Islet precursor cell (in vitro differentiated cells): ENCODE measurements at places on chromosomes 5 and 9.

DNA sequence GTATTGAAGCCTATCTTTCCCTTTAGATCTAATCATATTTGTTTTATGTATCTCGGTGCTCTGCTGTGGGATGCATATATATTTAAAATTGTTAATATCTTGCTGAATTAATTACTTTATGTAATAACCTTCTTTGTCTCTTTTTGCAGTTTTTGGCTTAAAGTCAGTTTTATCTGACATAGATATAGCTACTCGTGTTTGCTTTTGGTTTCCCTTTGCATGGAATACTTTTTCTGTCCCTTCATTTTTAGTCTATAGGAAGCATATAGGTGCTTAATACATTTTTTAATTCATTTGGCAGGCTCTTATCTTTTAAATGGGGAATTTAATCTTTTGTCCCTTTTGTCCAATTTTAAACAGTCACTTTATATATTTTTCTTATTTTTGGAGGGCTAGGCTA lies 360.6 kb upstream of the PRR16 start:
- DNase-seq = no peak

- DNase-seq = no peak
Observed at GRCh38 chr5:89315286-89316100, 432.5 kb upstream of the MEF2C start.

- peak; percentile 94 for DNase-seq
Observed at GRCh38 chr5:150409638-150410523, 2.8 kb downstream of the CD74 start.

GRCh38 chr9:114461468-114461867 lies 43.8 kb downstream of the WHRN start:
- DNase-seq = peak; percentile 9

- no peak for DNase-seq
Observed at GRCh38 chr5:68359699-68360098, 144.1 kb downstream of the PIK3R1 start.

DNA sequence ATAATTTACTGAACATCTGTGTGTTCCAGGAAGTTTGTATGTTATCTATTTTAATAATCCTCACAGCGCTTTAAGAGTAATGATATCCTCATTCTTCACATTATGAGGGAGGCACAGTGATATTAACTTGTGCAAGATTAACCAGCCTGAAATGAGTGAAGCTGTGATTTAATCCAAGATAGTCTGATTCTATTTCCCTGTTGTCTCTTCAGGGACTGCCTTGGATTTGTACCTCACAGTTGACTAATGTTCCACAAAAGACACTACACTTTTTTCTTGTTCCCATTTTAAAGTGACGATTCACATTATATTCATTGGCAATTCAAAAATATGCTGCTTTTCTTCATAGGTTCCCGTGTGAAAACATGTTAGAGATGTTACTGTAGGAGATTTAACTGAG lies 125.3 kb upstream of the GNA14 start:
- no peak for DNase-seq

GRCh38 chr9:89969156-89969675 lies 364.4 kb downstream of the GADD45G start:
- DNase-seq = no peak

DNA sequence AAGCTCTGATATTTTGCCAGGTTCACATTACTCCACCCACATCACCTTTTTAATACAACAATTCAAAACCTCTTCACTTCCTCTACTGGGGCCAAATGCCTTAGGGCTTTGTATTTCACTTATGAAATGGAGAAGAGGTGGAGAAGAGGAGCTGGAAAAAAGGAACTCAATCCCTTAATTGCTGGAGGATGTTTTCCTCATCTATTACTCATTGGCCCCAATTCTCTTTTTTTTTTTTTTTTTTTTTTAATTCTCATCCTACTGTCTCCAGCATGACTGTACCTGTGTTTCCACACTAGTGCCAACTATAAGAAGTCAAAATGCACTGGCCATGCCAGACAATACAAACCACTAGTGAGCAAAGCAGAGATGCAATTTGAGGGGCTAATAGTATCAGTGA lies 20.9 kb downstream of the FAM13B start:
- DNase-seq = no peak

DNA sequence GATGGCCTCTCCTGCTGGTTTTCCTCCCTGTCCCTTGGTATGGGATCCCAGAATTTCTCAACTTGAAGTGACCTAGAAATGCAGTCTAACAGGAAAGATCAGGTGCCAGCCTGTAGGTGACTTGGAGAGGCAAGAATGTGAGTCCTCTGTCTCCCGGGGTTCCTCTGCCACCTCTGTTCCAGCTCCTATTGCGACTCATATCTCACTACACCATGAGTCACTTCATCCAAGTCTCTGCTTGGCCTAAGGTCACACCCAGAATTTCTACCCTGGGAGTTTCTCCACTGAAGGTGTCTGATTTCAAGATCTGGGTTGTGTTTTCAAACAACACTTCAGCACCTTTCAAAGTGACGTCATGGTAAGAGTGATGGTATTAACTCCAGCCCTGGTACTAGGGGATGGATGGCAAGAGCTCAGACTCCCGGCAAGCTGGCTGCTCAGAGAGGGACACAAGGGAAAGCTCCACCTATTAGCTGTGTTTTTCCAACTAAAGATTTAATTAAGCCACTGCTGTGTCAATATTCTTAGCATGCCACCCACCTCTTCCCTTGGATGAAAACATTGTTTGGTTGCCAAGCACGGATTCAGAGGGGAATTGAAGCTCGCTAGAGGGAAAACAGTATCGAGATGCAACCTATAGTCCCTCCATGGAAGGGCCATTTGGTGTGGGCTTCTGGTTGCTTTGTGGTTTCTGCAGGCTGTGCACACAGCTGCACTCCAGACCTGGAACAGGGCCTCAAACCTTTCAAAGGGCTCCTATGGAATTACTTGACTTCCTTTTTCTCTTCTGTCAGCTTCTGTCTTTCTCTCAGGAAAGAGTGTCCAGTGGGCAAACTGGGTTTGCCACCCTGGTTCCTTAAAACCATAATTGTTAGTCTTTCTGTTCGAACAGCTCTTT lies 205.7 kb downstream of the GAS1 start:
- DNase-seq = peak; percentile 91

DNA sequence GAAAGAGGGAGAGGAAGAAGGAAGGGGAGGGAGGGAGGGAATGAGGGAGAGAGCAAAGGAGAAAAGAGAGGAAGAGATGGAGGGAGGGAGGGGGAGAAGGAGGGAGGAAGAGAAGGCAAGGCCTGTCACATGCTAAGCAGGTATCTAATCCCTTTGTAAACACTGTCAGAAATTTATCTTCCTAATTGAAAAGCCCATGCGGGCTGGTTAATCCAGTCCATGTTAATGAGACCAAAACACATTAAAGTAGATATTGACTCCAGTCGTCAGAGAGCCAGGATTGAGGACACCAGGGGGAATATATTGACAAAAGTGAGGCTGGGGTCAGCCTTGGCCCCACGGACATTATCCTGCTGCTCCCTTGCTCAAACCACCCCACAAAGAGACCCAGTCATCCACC lies 37.4 kb upstream of the ALDH1B1 start:
- DNase-seq = no peak

DNA sequence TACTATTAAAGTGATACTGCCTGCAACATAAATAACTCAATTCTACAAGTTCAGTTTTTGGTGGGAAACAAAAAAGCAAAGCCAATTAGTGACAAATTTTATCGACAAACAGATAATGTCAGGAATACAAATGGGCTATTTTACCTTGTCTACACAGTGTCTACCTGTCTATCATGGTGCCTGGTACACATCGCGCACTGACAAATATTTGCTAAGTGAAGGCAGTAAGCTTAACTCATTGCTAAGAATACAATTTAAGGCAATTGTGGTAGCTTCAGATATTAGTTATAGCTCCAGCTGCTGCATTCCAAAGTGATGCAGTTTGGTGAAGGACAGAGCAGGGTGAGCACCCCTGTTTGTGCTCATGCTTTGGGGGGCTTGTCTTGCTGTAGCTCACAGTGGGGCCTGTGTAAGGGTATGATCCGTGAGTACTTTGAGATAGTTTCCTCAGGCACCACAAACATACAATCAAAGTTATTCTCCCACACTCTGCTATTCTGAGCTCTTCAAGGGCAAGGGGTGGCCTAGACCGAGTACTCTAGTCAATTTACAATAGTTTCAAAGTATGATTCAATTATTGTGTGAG lies 24.7 kb downstream of the ELL2 start:
- DNase-seq = no peak

GRCh38 chr5:60262576-60263295 lies 369.2 kb upstream of the PDE4D start:
- DNase-seq = no peak

DNA sequence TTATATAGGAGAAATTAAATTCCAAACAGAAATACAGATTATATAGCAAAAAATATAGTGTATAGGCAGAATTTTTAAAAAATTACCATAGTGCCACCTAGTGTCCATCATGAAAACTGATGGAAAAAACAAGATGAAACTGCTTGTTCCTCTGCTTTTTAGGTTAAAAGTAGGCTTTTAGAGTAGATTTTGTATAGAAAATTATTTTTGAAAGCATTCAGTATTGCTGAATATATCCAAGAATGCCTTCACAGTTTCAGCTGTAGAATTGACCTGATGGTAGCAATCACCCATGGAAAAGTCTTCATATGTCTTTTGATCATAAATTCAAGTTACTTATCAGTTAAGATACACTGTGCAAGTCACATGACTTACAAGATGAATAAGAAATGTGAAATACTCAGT lies 19.7 kb downstream of the RIOK2 start:
- no peak for DNase-seq

GRCh38 chr9:114156657-114157421 lies 1.5 kb downstream of the COL27A1 start:
- DNase-seq = peak; percentile 77

DNA sequence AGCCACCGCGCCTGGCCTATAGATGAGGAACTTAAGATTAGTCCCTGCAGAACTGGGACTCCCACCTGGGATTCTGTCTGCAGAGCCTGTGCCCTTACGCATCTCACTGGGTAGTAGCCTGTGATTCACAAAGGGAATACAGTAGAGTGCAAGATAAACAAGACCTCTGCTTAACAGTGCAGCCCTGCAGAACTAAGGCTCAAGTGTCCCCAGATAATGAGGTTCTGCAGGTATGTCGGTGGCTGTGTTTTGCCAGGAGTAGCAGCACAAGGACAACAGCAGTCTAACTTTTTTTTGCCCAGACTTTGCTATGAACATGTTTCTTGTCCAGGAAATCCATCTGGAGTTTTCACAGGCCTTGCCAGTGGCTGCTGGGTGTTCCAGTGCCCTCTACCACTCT lies 59.7 kb downstream of the DCP2 start:
- no peak for DNase-seq

GRCh38 chr5:135964670-135965320 lies 10.0 kb upstream of the LECT2 start:
- DNase-seq = no peak

DNA sequence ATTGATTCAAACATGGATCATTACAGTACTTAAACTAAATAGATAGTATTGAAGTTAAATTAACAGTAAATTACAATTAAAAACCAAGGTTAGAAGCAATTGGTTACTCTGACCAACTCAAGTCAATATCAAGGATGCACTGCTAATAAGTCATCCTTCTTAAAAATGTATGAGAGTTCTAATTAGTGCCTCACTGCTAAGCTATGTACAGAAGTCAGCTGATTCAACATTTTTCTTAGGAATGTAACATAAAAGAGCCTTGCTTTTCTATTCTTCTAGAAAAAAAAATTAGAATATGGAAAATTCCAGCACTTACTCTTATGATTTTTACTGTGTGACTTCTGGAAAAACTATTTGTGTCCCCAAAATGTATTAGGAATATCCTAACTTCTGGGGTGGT lies 75.7 kb upstream of the FBN2 start:
- no peak for DNase-seq

GRCh38 chr5:126917918-126918614 lies 112.3 kb downstream of the MARCHF3 start:
- DNase-seq = peak; percentile 85

DNA sequence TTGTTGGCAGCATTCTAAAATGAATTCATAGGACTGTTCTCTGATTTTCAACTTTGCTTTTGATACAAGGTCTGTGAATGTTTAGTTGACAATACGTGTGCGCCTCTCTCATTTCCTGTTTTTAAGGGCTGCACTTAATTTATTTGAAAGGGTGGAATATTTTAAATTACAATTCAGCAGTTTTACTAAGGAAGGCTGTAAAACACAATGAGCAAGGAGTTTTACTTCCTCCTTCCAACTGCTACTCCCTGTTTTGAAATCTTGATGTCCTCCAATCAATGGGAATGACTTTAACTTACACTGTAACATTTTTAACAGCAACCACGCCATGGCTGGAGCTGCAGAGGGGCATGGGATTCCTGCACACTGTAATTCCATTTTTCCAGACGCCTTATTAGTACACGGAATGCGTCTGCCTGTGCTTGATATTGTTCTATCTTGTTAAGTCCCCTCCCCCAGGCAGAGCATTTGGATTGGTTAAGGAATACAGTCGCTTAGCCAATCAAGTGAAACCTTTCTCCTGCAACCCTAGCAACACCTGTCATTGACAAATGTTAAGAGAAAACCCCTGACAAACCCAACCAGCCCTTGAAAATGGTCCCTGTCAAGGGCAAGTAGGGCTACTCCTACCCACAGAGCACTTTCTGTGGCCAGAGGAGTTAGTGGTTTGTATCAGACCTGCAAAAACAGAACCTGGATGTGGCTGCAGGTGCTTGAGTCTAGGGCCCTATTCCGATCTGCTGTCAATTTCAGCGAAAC lies 12.5 kb upstream of the ZSWIM6 start:
- DNase-seq = peak; percentile 71

- no peak for DNase-seq
Observed at GRCh38 chr5:43315263-43315662, 2.1 kb upstream of the HMGCS1 start.

DNA sequence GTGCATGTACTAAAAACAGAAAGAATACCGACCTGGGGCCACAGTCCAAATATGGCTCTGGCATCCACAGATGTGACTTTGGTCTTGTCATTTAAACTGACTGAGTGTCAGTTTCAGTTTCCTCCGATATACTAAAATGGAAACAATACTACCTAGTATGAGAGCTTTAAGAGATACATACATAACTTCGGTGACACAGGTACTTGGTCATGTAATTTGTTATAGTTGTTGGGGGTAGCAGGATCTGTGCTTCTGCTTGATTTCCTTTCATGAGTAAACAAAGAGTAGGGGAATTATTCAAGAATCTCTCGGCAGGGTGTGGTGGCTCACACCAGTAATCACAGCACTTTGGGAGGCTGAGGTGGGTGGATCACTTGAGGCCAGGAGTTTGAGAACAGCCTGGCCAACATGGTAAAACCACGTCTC lies 32.1 kb downstream of the MTMR12 start:
- no peak for DNase-seq

GRCh38 chr5:76850543-76851145 lies 830 bp downstream of the S100Z start:
- DNase-seq = no peak

DNA sequence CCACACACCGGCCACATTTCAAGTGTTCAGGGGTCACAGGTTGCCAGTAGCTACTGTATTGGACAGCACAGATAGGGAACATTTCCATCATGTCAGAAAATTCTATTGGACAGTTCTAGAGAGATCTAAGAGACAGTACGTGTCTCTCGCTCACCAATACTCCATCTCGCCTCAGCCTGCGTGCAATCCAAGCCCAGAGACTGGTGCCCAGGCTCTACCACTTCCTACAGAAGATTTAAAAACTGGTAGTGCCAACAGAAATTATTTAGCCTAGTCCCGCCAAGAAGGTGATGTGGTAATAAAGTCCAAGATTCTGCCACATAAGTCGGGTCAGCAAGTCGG lies 390 bp upstream of the SNX2 start:
- no peak for DNase-seq

GRCh38 chr9:99133145-99133544 lies 28.2 kb downstream of the TGFBR1 start:
- no peak for DNase-seq
